ENCODE measurements at places on chromosomes 3 and 15.

- no peak for DNase-seq
Observed at GRCh38 chr3:144708437-144708836, 736.8 kb downstream of the DIPK2A start.

- no peak for DNase-seq
Observed at GRCh38 chr3:132925256-132925930, 112.8 kb upstream of the TMEM108 start.

GRCh38 chr3:46496746-46497555 lies 825 bp upstream of the RTP3 start:
- DNase-seq: peak; percentile 37

- DNase-seq: no peak
Observed at GRCh38 chr3:60206206-60206605, 1045.0 kb downstream of the FHIT start.

DNA sequence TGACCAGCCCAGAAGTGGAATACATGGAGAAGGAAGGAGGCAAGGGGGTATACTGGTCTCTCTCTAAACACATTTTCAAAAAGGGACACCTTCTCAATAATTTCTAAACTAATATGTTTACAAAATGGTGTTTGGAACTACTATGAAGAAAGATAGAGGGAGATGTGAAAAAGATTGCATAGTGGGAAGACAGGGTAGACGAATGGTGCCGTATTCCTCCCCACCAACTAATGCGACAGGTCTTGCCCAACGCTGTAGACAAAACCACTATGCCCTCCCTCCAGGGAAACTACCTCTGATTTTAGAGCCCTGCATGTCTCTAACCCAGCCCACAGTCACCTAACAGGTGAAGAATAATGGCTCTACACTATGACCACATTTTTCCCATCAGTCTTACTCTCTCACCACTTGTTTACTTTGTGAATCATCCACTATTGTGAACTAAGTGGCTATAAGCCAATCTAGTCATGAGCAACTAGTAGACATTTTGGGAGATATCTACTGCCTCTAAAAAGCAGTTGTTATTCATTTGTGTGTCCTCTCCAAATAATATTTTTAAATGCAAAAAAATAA lies 108.2 kb upstream of the UBE2E2 start:
- DNase-seq: peak; percentile 59

- DNase-seq: no peak
Observed at GRCh38 chr3:62013951-62014350, 359.4 kb downstream of the FEZF2 start.

- DNase-seq: no peak
Observed at GRCh38 chr3:10142707-10143560, 1.4 kb downstream of the VHL start.

DNA sequence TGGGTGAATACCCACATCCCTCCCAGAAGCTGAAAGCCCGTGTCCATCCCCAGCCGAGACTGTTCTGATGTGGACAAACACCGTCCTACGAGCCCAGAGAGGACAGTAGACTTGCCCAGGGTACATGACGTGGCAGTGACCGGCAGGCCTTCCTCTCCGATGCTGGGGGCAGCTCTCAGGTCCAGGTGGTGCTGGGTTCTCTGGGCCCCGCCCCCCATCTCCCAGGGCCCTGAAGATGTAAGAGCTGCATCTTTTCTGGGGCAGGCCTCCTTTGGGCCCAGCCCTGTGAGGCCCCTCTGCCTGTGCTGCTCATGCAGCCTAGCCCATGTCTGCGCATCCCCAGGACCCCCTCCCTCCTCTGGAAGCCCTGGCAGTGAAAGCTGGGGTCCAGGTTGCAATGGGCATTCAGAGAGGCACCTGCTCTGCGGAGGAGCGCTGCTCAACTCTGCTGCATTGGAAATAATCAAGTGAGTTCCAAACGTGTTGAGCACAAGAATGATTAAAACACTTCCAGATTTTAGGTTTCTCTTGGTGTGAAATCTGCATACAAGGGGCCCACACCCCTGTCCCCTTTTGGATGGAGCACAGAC lies 71.9 kb downstream of the FBLN2 start:
- no peak for DNase-seq

DNA sequence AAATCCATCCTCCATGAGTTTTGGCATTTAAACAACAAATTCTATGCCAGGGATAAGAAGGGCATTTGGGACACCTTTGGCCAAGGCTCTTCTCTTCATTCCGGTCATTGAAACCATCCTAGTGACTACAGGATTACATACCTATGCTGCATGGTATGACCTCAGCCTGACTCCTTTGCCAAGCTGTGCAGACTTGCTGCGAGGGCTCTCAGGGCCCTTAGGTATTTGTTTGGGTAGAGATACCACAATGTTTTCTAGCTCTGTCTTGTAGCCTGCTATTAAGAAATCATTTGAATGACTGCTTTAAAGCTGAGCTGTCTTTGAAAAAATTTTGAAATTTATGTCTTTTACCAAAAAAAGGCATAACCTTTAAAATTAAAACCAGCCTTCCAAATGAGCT lies 749.8 kb upstream of the SGO1 start:
- no peak for DNase-seq

- peak; percentile 19 for DNase-seq
Observed at GRCh38 chr3:46695177-46695961, 1.9 kb upstream of the ALS2CL start.

DNA sequence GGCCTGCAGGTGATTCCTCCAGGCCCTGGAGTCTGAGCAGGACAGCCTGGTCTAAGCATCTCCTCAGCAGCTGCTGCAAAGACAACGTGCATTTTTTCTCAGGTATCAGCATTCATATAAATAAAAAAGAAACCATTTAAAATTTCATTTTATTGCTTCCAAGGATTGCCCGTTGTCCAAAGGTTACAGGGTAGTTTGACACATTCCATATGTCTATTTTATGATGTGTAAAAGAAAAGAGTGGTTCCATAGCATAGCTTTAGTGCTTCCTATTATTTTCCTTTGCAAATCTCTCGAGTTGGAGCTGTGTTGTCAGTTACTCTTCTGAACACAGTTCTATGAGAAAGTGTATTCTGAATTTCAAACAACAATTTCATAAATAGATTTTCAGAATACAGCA lies 7.2 kb upstream of the DGKG start:
- DNase-seq: no peak

DNA sequence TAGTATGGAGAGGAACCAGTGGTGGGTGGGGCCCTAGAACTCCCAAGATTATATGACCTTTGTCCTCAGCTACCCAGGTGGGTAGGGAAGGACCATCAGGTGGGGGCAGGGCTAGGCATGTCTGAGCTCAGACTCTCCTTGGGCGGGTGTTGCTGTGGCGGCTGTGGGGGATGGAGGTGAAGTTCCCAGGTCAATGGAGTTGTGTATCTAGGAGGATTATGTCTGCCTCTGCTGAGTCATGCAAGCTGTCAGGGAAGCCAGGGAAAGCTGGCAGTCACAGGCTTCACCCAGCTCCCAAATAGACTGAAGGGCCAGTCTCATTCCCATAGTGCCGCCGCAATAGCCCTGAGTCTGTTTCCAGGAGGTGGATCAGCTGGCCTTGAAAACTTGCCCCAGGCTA lies 139.7 kb upstream of the CFAP20DC start:
- DNase-seq: no peak

DNA sequence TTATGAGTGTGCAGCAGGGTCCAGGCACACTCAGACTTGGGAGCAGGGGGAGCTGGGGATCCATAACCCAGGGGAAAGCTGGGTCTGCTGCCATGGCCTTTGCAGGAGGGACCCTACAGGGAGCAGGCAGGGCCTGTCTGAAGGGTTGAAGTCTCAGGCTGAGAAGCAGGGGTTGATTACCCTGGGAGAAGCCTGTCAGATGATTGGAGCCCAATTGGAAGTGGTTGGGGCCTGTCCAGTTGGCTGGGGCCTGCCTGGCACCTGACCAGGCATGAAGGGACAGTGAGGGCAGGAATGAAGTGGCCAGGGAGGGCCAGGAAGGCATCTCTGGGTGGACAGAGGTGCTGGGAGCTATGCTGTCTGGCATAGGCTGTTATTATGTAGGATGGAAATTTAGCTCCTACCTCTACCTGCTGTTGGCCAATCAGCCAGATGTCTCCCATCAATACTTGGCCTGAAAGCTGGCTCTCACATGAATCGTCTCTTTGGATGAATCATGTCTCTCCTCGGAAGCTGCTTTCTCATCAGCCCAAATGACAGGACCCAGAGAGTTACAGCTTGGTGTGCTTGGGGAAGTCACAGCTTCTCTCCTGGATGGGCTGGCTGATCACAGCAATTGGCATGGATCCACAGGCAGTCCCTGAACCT lies 27.4 kb upstream of the SLCO2A1 start:
- peak; percentile 35 for DNase-seq

GRCh38 chr3:45670991-45671390 lies 18.2 kb upstream of the SACM1L start:
- no peak for DNase-seq

GRCh38 chr15:92733934-92734521 lies 78.5 kb upstream of the FAM174B start:
- DNase-seq: peak; percentile 12

GRCh38 chr3:167361306-167361705 lies 18.8 kb downstream of the ZBBX start:
- DNase-seq: no peak

GRCh38 chr3:129460155-129460554 lies 20.1 kb downstream of the IFT122 start:
- no peak for DNase-seq

- DNase-seq: no peak
Observed at GRCh38 chr15:44144184-44144583, 50.9 kb downstream of the FRMD5 start.

GRCh38 chr3:190596349-190597285 lies 82.7 kb downstream of the IL1RAP start:
- no peak for DNase-seq

DNA sequence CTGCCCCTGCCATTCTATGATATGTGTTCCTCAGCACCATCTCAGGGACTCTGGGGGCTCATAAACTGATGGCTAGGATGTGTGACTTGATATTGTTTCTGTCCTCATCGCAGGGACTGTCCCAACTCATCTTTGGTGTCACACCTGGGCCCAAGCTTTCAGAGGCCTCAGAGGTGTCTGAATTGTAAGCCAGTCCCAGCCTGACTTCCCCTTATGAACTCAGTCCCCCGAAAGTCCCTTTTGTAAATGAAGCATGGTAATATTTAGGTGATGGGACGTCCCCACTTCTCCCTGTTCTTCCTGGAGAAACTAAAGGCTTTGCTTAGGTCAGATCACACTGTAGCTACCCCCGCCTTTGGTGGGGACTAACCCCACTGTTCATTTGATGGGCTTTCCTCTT lies 142.4 kb upstream of the TLE3 start:
- DNase-seq: no peak

- DNase-seq: no peak
Observed at GRCh38 chr3:185328324-185329004, 34.5 kb upstream of the MAP3K13 start.

GRCh38 chr3:100136921-100137320 lies 22.6 kb upstream of the FILIP1L start:
- no peak for DNase-seq
